ENCODE measurements at places on chromosomes 7 and 10.

DNA sequence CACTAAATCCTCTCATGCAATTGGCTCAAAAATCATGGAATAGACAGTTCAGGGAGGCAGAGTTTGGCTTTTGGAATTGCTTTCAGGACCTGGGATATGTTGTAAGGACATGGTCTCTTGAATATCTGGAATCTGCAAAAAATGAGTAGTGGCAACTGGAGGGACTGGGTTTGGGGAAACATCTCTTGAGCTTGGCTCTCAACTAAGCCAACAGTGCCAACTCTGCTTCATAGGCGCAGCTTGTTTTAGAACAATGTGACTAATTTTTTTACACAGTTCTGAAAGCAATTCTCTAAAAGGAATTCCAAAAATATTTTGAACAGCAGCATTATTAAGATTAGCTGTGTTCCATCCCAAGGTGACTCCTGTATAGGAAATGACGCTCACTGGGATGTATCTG, 121.5 kb upstream of the DPP6 start:
- DNase-seq, result no peak

GRCh38 chr10:25261558-25261957, 86.8 kb downstream of the GPR158 start:
- no peak for DNase-seq

DNA sequence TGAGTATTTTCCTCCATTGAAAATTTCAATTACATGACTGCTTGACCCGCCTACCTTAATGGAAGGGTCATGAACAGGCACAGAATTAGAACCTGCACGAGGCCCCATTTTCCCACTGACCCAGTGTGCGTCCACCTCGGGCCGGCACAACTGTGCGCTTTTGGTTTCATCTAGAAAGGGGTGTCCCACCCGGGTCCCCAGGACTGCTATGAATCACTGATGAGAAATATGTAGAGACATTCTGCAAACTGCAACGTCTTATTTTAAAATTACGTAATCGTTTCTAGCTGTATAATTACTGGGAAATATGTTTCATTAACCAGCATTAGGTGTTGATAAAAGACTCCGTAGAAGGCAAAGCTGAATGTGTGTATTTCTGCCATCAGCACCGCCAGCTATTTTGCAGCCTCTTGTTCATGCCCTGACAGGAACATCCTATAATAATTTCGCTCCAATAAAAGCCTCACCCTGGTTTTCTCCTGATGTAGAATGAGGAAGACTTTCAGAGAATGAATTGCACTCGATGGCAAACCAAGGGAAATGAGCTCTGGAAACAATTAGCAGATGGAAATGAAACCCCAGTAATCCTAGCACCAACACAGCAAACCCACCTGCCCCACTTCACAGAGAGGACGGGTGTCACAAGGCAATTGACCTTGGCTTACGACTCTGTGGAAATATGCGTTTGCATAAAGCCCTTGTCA, 562.1 kb downstream of the DNAJB6 start:
- DNase-seq, result no peak

GRCh38 chr10:42871823-42872222, 89.2 kb downstream of the BMS1 start:
- no peak for DNase-seq

DNA sequence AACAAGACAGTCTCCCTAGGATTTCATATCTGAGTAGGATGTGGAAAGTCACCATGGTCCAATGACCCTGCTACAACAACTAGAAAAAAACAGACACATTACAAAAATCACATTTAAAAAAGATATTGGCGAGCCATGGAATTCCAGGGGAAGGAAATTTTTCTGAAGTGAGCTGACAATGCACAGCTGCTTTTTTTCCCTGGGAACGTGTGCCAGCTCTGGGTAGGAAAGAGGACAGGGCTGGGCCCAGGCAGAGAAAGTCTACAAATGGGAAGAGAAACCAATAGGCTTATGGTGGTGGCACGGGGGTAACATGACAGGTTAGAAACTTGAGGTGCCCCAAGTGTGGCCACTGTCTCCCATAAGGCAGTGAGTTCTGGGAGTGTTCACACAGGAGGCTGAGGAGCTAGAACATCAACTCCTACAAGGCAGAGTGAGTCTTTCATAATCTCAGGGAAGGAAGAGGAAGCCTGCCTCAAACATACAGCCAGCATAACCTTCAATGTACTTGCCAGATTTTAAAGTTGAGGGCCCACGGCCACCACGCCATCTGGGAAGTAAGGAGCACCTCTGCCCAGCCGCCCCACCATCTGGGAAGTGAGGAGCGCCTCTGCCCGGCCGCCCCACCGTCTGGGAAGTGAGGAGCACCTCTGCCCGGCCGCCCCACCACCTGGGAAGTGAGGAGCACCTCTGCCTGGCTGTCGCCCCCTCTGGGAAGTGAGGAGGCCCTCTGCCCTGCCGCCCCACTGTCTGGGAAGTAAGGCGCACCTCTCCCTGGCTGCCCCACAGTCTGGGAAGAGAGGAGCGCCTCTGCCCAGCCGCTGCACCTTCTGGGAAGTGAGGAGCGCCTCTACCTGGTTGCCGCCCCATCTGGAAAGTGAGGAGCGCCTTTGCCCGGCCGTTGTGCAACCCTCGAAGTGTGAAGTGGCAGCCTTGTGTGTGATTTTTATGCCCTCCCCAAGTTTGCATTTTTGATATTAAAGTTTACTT, 5.9 kb downstream of the FBXL13 start:
- DNase-seq, result no peak

GRCh38 chr10:11205030-11205772, 187.5 kb downstream of the CELF2 start:
- no peak for DNase-seq

- DNase-seq, result no peak
Observed at GRCh38 chr10:97531401-97531986, 32.8 kb downstream of the UBTD1 start.

- no peak for DNase-seq
Observed at GRCh38 chr7:41190581-41190980, 512.3 kb downstream of the INHBA start.

GRCh38 chr7:70419526-70420380, 712.2 kb upstream of the GALNT17 start:
- DNase-seq, result no peak

- DNase-seq, result no peak
Observed at GRCh38 chr10:44752451-44753441, 158.4 kb upstream of the TMEM72 start.

All from breast epithelium (tissue), 4 donors.